Activated CD4-positive, CD25-positive, alpha-beta regulatory T cell (primary cell): ENCODE measurements at places on chromosomes 6 and 20.

DNA sequence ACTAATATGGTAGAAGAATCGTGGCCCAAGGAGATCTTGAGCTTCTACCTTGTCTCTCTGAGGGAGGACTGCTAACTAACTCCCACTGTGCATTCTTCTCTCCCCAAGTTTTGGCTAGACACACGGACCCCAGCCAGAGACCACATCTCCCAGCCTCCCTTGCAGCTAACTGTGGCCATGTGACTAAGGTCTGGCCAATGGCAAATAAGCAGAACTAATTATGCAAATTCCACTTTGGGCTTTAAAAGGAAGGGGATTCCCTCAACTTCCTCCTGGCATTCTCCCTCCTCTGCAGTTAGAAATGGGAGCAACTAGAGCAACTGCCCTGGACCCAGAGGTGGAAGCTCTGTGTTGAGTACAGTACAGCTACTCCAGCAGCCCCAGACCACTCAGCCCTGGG is 15.4 kb downstream of the BPIFA2 start:
- no peak for DNase-seq

GRCh38 chr6:109053336-109053735 is 41.3 kb downstream of the SESN1 start:
- no peak for DNase-seq

DNA sequence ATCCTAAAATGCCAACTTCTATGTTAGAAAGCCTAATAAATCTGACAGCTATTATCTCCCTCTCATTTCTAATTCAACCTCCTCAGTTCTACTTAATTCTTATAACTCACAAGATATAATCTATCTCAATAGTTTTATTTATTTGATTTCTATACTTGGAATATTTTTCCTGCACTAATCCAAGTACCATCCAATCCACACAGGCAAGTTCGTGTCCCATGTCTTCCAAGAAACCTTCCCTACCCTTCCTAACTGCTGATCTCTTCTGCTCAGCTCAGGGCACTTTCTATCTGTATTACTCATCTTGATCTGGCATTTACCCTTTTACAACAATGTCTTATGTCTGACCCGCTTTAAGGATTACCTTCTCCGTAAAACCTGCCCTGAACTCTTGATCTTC is 18.2 kb downstream of the NCOA5 start:
- no peak for DNase-seq

DNA sequence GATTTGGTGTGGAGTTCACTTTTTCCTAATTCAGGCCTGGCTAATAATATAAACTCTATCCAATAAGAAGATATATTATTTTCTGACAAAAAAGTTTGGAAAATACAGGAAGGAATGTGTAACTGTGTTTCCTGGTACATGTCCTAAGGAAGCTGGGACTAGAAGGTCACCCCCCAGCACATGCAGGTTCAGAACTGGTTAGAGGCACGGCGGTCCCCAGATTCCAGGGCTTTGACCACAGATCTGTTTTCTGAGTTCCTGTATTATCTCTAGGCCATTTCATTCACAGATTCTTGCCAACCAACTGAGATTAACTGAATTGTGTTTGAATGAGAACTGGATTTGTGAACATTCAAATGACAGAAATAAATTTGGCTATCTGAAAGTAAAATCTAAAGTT is 94.5 kb downstream of the TULP4 start:
- no peak for DNase-seq

DNA sequence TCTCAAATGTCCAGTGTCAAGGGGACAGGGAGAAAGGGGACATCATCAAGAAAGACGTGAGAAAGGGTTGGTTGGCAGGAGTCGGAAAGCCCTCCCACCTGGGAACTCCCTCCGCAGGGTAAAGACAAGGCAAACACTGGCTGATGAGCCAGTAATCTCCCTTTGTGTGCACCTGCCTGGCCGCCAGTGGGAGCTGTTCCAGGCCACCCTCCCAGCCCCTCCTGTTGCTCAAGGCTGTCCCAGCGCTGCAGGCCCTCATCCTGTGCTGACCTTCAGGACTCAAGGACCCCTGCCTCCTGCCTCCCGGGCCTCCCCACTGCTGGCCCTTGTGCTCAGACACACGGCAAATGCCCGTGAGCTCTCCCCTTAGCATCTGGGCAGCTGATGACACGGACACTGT is 7.4 kb downstream of the FRMD1 start:
- DNase-seq: no peak

GRCh38 chr20:37452236-37452635 is 68.8 kb upstream of the NNAT start:
- no peak for DNase-seq

DNA sequence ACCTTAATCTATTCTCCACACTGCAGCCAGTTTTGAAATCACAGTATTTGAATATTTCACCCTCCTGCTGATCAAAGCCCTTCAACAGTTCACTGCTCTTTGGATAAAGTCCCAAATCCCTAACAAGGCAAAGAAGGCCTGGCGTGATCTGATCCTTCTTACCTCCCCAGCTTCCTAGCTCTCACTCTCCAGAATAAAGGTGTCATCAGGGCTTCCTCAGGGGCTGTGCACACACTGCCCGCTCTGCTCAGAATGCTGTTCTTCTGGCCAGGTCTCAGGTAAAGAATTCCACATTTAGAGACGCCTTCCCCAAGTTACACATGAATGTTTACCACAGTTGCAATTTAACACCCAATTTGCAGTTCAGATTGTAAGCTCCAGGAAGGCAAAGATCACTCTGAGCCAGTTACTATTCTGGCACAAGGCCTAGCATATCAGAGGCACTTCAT is 58.9 kb upstream of the MCM9 start:
- no peak for DNase-seq

- no peak for DNase-seq
Measured at GRCh38 chr6:121652223-121652622, 216.8 kb downstream of the GJA1 start.

DNA sequence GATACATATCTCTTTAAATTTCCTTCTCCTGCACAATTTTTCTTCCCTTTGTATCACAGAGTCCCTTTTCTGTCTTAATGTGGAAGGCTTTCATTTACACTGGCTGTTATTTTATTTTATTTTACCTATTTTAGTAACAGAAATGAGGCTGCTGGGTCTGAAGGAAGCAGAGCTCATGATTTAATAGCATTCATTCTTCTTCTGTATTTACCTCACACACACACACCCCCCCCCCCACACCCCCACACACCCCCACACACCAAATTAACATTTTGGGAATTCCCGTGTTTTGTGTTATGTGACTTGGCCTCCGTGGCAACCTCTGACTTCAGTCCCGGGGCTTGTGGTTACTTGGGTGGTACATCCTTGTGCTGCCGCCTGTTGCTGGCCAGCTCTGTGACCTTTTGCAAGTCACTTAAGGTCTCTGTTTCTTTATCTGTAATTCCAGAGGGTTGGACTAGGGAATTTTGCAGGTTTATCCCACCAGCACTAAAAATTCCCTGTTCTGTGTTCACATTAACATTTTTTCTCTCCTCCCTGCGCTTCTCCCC is 108.8 kb downstream of the TIAM2 start:
- no peak for DNase-seq

DNA sequence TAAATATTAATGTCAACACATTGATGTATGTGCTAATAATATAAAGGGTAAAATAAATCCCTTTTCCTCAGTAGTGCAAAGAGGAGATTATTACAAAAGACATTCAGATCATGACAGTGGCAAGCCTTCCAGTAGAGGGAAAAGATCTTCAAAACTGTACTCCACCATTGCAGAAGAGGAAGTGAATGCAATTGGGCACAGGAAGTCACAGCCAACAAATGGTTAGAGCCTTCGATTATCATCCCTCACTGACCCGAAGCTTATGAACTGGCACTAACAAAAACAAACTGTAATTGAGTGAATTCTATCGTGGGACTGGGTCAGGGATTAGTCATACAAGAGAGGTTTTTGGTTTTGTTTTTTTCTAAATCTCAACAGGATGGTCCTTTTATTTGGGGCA is 39.3 kb upstream of the SCGN start:
- DNase-seq: no peak

GRCh38 chr20:20837574-20838021 is 125.2 kb upstream of the RALGAPA2 start:
- no peak for DNase-seq

DNA sequence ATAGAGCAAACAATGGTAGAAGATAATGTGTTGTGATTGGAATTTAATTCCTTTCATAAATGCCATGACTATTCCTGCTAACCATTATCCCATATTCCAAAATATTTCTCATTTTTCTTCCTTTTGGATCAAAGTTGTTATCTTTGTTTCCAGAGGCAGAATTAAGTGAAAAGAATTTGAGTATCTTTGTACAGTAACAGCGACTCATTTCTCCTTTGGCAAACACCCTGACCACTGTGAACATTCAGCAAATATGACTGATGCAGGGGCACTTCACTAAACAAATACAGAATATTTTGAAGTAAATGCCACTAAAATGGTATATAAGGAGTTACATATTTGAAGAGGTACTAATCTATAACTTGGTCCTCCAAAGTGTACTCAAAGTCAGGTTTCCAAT is 105.0 kb upstream of the LAMP5 start:
- DNase-seq: no peak

DNA sequence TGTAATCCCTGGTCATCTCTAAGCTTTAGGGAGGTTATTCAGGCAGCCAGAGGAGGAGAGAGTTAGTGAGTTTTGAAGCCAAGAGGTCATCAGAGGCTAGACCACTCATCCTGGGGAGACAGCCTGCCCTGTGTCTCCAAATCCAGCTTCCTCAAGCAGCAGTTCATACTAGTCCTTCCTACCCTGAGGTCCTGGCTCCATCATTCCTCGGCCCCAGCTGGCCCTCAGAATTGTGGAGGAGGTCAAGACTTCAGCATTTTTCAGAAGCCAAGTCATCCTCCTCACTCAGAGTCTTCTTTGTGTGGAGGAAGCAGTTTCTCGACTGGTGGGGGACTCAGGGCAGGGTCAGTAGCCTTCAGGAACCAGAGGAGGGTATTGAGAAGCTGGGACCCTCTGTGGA is 12.4 kb upstream of the KIAA1755 start:
- no peak for DNase-seq

GRCh38 chr20:37733416-37733815 is 39.6 kb downstream of the CTNNBL1 start:
- DNase-seq: no peak

DNA sequence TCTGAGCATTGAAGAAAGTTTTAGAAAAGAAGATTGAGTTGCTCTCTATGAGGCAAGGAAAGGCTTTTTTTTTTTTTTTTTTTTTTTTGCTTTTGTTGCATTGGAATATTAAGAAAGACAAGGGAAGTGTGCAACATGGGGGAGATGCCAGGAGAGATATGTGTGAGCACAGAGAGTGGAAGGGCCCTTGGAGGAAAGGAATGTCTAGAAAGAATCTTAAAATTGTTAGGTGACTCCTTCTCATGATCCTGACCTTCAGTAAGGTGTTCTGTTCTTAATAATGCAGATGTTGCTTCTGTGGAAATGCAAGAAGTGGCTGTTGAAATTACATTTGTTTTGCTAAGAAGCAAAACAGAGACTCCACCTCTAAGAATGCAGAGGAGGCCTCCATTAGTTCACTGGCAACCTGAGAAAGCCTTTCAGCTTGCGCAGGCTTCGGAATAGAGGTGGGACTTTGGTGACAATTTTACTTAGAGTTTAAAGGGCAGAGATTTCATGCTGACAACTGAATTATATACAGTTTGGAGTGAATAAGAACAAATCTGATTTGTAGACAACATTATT is 118.0 kb upstream of the ASCC3 start:
- DNase-seq: no peak

DNA sequence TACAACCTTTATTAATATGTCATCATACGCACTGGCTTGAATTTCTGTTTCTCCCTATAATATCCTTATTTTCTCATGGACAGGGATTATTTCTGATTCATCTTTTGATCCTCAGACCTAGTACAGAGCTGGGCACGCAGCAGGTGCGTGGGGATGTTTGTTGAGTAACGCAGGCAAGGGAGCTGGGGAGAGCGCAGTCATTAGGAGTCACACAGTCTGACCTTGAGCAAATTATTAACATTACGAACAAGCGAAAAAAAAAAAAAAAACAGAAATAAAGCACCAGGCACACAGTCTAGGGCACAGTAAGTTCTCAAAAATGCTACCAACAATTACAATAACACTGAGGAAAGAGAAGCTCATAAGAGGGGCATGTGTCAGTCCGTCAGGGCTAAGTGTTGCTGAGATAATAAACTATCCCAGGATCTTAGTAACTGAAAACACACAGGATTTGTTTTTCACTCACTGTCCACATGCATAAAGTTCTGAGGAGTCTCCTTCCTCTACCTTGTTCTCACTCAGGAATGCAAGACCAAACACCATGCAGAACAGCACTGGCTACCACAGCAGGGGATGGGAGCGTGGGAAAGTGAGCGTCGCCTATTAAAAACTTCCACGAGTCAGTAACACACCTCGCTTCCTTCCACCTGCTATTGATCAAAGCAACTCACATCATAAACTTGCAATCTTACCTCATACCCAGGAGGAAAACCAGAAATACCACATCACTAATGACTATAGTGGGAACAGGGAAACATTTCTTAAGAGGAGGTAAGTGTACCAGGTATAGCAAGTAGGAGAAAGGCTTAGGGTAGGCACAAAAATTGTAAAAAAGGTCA is 56.9 kb downstream of the PDE10A start:
- no peak for DNase-seq

- DNase-seq: no peak
Measured at GRCh38 chr20:13526551-13526950, 112.2 kb downstream of the TASP1 start.

DNA sequence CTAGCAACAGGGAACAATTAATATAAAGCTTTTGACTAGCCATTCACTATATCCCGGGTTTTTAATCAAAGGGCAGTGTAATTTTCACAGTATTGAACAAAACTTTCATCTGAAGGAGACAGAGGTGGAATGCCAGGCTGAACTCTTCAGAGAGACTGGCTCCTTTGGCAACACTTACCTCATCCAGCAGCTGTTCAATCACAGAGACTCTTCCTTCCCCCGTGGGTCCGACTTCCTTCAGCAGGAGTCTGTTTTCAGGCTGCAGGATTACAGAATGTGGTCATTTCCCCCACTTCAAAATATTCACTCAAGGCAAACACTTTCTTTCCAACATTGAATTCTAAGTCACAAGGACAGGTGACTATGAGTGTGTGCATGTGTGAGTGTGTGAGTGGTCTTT is 76.6 kb downstream of the DZANK1 start:
- DNase-seq: no peak

GRCh38 chr6:48474830-48475229 is 363.8 kb upstream of the PTCHD4 start:
- no peak for DNase-seq

- DNase-seq: no peak
Measured at GRCh38 chr6:119921491-119922010, 572.0 kb upstream of the MAN1A1 start.

- no peak for DNase-seq
Measured at GRCh38 chr6:29651413-29652197, 5.3 kb upstream of the MOG start.

DNA sequence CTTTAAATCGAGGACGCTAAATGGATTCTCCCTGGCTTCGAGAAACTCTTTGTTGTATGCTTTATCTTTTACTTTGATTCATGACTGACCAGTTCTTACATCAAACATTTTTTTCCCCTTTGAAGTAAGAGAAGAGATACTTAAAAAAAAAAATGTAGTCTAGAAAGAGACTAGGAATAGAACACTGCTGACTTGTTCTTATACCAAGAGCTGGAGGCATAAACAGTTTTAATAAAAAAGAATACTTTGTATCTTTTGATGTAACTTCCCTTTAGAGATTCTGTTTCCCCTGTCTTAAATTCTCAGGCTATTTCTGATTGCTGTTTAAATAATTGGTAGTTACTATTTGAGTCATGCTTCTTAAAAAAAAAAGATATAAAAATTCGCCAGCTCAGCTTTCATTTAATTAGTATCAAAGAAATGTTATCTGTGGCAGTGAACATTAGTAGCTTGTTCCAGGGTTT is 4.8 kb downstream of the ASXL1 start:
- DNase-seq: no peak
